ENCODE measurements at places on chromosomes 11 and 22.

DNA sequence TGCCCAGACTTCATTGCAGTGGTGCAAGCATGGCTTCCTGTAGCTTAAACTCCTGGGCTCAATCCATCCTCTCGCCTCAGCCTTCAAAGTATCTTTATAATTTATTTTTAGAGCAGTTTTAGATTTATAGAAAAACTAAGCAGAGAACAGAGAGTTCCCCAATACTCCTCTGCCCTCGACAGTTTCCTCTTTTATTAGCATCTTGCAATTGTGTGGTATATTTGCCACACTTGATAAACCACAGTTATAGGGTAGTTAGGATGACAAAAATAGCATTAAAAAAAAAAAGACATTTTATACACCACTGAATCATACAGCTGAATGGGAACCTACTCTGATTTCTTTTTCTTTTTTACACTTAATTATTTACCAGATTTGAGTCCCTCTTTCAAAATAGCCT is 31.2 kb downstream of the MS4A2 start:
- DNase-seq, result no peak
- no peak overlapping the region for H3K4me3 ChIP-seq
- peaks cover 2% of the 10 kb centered on the region for H3K27me3 ChIP-seq

- H3K4me1 ChIP-seq, result no peaks in the 10 kb centered on the region
- H3K27ac ChIP-seq, result no peak overlapping the region
- no peak overlapping the region for H3K4me3 ChIP-seq
- DNase-seq, result no peak
- H3K36me3 ChIP-seq, result no peaks in the 10 kb centered on the region
- H3K27me3 ChIP-seq, result no peaks in the 10 kb centered on the region
Measured at GRCh38 chr22:32620992-32621391, 146.4 kb downstream of the FBXO7 start.

DNA sequence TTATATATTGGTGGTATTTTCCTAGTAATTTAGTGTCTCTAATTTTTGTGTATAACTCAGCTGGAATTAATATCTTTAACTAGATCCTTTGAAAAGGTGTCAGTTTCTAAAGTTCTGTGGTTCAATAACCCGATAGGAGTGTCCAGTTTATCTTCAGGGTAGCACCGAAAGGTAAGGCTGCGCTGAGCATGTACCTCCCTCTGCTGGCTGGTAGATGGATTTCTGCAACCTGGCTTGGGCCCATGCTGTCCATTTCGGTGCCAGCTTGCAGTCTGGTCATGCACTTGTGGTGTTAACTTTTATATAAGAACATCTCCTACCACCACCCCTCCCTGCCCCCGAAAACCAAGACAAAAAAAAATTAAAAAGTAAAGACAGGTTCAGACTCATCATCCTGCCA is 24.7 kb downstream of the EXT2 start:
- no peaks in the 10 kb centered on the region for H3K4me1 ChIP-seq
- no peaks in the 10 kb centered on the region for H3K27me3 ChIP-seq
- no peak overlapping the region for H3K27ac ChIP-seq
- DNase-seq, result no peak

DNA sequence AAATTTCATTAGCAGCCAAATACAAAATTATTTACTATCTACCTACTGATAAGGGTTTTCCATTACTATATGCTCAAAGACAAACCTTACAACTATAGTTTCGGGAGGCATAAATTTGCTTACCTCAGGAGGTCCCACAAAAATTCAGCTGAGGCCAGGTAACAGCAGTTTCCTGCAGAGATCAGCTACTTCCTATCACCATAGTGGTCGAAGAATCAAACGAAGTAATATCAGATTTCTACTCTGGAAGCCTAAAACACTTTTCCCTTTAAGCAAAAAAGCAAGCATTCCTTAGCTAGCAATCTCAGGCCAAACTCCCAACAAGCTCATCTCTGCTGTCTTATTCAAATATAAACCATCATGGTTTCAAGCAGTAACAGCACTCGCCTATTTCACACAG is 3.1 kb downstream of the NAP1L4 start:
- no peaks in the 10 kb centered on the region for H3K27me3 ChIP-seq
- H3K36me3 ChIP-seq, result peaks cover 60% of the 10 kb centered on the region
- H3K4me1 ChIP-seq, result peaks cover 44% of the 10 kb centered on the region
- H3K27ac ChIP-seq, result peak overlapping the region; percentile 91
- DNase-seq, result no peak

GRCh38 chr11:132134322-132134721 is 763.9 kb downstream of the NTM start:
- H3K36me3 ChIP-seq, result no peaks in the 10 kb centered on the region
- H3K4me3 ChIP-seq, result no peak overlapping the region
- no peak for DNase-seq

GRCh38 chr22:40525250-40525884 is 111.2 kb downstream of the MRTFA start:
- peak; percentile 73 for DNase-seq
- H3K27me3 ChIP-seq, result no peaks in the 10 kb centered on the region
- H3K36me3 ChIP-seq, result peaks cover under 1% of the 10 kb centered on the region
- peaks cover 23% of the 10 kb centered on the region for H3K4me1 ChIP-seq
- no peak overlapping the region for H3K27ac ChIP-seq

DNA sequence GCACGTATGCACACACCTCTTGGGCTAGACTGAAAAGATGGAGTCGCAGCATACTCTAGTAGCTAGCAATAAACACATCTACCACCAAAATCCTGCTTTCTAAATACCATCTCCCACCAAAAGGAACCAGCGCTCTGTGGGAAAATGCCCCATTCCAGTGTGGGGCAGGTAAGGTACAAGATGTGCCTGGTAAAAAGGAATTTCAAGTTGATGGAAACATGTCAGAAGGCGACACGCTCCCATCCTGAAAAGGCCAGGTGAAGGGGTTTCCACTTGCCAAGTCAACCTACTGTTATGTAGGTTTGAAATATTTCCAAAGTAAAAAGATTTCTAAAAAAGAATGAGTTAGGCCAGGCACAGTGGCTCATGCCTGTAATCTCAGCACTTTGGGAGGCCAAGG is 8.8 kb downstream of the DGCR2 start:
- peaks cover 52% of the 10 kb centered on the region for H3K4me1 ChIP-seq
- H3K36me3 ChIP-seq, result peaks cover 2% of the 10 kb centered on the region
- H3K27me3 ChIP-seq, result no peaks in the 10 kb centered on the region
- no peak for DNase-seq
- no peak overlapping the region for H3K27ac ChIP-seq

- no peak overlapping the region for H3K27ac ChIP-seq
- no peak for DNase-seq
- no peak overlapping the region for H3K4me3 ChIP-seq
- H3K27me3 ChIP-seq, result peaks cover 17% of the 10 kb centered on the region
- no peaks in the 10 kb centered on the region for H3K36me3 ChIP-seq
Measured at GRCh38 chr11:1746956-1747752, 3.2 kb downstream of the IFITM10 start.

- H3K36me3 ChIP-seq, result no peaks in the 10 kb centered on the region
- no peak overlapping the region for H3K27ac ChIP-seq
- no peaks in the 10 kb centered on the region for H3K27me3 ChIP-seq
- no peak overlapping the region for H3K4me3 ChIP-seq
- no peak for DNase-seq
- H3K4me1 ChIP-seq, result no peaks in the 10 kb centered on the region
Measured at GRCh38 chr22:32996276-32996675, 61.9 kb downstream of the SYN3 start.

All from activated CD4-positive, alpha-beta memory T cell treated with anti-CD3 and anti-CD28 coated beads, Interleukin-2, amount 10 ng/mL, durations not matched to agents 7 days and 5 days (primary cell).